ENCODE measurements at places on chromosomes 7 and 10. TPM values are rescaled to one million over a fixed set of nuclear protein-coding genes. Genes with fewer than 3 reads are reported as not detected.

DNA sequence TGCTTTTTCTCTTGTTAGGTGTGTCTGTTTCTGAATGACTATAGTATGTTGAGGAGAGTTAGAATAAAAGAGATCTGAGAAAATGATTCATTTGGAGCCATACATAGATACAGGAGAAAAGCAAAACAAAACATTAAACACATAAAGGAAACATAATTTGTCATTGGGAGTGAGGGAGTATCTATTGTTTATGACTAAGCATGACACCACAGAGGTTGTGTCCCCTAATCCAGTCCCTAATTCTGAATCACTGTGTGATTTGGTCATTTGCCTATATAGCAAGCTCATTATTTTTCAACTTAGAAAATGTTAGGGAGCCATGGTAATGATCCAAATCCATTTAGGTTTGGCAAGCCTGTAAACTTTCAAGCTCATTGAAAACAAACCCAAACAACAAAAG, 132.3 kb upstream of the BMPER start:
- no peak for DNase-seq

GRID2IP gene
- total RNA-seq, result not detected

DNA sequence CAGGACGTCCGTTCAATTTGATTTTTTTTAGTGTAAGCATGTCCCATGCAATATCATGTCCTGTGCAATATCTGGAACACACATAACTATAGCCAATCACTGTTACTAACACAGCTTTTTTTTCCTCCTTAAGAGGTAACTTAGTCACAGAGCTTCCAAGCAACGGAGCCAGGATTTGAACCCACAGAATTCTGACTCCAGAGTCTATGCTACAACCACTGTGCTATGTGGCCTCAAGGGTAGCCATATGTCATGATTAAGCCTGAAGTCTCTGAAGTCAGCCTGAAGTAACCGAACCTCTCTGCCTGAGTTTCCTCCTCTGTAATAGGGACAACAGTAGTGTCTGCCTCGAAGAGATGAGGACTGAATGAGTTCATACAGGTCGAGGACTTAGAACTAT, 42.2 kb upstream of the TCF7L2 start:
- DNase-seq, result no peak

GRCh38 chr7:36071605-36072004, 81.4 kb upstream of the EEPD1 start:
- peak; percentile 15 for DNase-seq

DNA sequence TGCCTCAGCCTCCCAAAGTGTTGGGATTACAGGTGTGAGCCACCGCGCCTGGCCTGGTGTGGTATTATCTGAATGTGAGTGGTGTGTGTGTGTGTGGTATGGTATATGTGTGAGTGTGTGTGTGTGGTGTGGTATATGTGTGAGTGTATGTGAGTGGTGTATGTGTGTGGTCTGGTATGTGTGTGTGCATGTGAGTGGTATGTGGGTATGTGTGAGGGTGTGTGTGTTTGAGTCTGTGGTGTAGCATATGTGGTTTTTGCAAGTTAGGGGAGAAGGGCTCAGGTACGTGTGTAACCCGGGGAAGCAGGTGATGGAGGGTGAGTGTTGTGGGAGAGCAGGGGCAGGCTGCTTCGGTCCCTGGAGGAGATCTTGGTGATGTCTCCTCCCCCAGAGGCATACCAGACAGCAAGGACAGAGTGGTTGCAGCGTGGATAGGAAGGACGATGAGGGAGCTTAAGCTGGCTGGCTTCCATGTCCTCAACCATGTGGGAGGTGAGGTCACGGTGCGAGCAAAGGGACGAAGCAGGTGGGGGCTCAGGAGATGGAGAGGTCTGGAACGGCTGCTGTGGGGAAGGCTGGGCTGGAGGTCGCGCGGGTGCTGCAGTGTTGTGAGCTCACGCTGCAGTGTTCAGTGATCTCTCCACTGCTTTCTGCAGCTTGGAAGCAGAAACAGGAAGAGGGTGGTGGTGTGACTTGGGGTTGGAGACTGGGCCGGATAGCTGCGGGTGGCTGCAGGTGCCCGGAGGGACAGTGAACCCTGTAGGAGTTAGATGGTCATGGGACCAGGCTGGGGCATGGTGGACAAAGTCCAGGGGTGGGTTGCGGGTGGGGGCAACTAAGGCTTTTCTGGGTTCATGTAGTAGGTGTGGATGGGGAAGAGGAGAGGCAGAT, 5.0 kb downstream of the ZYX start:
- peak; percentile 77 for DNase-seq
